ENCODE measurements at places on chromosomes 16 and 17.

- DNase-seq: no peak
Measured at GRCh38 chr17:80512233-80512632, 32.4 kb upstream of the RPTOR start.

DNA sequence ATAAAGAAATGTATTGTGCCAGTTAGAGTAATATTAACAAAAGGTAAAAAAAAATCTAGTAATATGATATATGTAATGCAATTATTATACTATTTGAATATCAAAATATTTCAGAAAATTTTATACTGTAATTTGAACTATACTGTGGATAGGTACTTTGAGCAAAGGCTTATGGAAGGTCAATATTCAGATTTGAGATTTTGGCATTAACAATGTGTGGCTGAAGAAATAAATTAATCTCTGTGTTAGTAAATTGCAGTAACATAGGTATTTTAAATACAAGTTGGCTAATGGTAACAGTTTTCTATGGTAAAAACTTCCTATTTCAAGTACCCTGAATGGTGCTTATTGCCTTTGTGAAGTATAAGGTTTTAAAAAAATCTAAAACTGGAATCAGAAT is 23.2 kb upstream of the NACA2 start:
- DNase-seq: no peak

GRCh38 chr17:46159686-46160085 is 33.5 kb downstream of the KANSL1 start:
- DNase-seq: no peak

DNA sequence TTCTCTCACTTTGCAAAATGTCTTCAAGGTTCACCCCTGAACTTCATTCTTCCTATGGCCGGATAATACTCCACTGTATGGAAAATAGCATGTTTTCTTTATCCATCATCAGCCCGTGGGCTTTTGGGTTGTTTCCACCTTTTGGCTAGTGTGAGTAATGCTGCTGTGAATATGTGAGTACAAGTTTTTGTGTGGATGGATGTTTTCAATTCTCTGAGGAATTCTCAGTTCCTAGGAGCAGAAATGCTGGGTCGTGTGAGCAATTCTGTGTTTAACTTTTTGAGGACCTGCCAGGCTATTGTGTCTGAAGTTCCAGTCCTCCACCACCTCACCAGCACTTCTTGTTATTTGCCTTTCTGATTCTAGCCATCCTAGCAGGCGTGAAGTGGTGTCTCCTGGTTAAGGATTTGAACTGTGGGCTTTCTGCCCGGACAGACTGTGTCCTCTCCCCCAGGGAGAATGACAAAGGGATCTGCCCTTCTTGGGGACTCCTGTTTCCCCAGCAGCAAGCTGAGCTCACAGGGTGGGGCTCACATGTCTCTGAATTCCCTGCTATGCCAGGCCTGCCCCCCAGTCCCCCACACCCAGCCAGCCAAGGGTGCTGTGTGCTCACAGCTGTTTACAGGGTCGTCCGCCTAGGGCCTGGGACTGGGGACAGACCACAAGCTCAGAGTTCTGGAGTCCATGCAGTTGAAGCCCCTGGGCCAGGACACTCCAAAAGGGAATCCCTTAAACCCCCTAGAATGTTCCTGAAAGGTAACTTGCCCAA is 92.2 kb upstream of the CIBAR2 start:
- no peak for DNase-seq

DNA sequence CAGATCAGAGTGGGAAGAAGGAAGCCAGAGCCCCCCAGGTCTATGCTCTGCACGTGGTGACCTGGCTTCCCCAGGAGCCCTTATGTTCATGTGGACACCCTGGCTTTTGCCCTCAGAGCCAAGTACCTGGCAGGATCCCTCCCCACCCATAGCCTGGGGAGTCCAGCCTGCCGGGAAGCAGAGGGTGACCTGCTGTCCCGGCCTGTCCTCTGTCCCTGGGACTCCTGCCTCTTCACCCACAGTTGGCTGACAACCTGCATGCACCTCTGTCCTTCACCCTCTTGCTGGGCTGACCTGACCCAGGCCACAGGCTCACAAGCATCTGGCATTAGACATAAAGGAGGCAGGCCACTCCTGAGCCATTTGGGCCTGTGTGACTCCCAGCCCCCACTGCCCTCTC is 60.2 kb downstream of the SMPD3 start:
- no peak for DNase-seq

GRCh38 chr17:47698749-47699535 is 5.0 kb downstream of the TBKBP1 start:
- DNase-seq: peak; percentile 92

DNA sequence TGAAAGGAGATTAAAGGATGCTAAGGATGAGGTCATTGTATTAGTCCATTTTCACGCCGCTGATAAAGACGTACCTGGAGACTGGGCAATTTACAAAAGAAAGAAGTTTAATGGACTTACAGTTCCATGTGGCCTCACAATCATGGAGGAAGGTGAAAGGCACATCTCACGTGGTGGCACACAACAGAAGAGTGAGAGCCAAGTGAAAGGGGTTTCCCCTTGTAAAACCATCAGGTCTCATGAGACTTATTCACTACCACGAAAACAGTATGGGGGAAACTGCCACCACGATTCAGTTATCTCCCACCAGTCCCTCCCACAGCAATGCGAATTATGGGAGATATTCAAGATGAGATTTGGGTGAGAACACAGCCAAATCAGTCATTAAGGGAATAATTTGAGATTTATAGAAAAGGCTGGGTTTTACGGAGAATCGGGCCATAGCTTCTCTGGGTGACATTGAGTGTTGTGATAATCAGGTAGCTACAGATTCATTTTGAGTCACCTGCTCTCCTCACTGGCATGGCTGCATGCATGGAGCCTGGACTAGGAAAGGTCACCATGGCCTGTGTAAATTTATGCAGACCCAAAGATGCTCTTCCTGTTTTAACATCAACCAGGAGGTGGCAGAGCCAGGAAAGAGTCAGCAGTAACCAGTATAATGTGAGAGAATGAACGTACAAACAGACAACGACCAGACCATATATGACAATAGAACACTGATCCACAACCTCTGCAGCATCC is 40.5 kb upstream of the DYNLRB2 start:
- no peak for DNase-seq

DNA sequence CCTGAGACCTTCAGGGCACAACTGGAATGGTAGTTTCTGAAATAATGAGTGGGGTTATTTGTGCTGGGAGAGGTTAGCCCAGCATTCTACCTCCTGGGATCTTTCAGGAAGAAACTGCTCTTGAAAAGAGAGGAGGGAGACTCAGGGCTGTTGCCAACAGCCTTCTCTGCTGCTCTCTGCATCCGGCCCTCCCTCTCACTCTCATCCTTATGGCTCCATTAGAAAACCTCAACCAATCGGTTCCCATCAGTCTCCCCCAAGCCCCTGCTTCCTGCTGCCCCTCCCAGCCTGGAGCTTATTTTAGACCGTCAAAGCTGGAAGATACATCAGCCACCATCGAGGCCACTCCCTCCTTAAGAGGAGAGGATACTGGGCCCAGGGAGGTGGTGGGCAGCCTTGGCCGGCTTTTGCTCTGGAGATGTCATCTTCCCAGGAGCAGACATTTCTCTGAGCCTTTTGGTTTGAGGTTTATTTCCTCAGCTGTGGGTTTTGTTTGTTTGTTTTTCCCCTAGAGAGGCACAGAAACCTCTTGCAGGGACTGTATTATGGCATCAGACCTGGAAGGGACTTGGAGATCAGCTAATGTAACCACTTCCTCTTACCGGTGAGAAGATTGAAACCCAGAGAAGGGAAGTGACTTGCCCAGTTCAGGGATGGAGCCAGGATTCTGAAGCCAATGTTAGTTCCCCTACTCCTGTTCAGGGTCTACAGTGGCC is 2.7 kb downstream of the MPRIP start:
- DNase-seq: peak; percentile 65

GRCh38 chr17:27384261-27384701 is 72.0 kb upstream of the KSR1 start:
- no peak for DNase-seq

GRCh38 chr17:65270499-65271253 is 133.5 kb downstream of the RGS9 start:
- DNase-seq: no peak

GRCh38 chr16:31365131-31365865 is 10.3 kb downstream of the ITGAX start:
- no peak for DNase-seq

- no peak for DNase-seq
Measured at GRCh38 chr17:81120695-81121621, 44.3 kb upstream of the PVALEF start.

GRCh38 chr16:19168371-19169081 is 486 bp downstream of the SYT17 start:
- no peak for DNase-seq

DNA sequence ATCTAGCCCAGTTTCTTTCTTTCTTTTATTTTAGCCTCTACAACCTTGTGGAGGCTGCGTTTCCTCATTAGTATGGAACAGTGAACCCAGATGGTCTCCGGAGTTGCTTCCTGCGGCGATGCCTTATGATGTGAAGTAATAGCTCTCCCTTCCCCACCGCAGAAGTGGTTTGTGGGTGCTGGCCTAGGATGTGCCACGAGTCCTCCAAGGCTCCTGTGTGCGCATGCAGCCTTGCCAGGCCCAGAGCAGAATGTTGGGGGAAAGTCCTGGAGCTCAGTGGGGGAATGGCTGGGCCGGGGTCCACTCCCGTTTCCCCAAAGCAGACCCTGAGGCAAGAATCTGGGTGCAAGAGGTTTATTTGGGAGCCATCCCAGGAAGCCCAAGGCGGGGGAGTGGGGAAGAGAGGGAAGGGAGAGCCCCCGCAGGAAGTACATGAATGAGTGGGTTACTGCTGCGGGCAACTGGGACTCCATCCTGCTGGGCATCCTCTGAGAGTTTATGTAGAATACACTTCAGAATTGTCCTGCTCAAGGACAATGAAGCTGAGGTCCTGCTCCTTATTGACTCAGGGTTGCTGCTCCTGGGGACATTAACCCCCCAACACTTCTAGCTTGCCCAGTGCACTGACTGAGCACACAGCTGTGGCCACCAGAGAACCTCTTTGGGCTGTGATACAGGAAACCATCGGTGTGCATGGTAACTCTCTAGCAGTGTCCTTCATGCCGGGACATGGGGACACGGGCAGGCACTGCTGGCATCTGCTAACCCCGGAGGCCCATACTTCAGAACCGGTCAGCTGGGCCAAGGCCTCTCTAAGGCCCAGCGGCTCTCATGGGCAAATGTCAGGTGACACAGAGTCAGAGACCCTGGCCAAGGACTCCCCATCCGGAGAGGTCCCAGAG is 3.7 kb upstream of the HCRT start:
- peak; percentile 54 for DNase-seq

GRCh38 chr17:12227547-12227946 is 206.9 kb downstream of the MAP2K4 start:
- DNase-seq: no peak

- no peak for DNase-seq
Measured at GRCh38 chr17:20179041-20179440, 169.9 kb downstream of the SPECC1 start.

DNA sequence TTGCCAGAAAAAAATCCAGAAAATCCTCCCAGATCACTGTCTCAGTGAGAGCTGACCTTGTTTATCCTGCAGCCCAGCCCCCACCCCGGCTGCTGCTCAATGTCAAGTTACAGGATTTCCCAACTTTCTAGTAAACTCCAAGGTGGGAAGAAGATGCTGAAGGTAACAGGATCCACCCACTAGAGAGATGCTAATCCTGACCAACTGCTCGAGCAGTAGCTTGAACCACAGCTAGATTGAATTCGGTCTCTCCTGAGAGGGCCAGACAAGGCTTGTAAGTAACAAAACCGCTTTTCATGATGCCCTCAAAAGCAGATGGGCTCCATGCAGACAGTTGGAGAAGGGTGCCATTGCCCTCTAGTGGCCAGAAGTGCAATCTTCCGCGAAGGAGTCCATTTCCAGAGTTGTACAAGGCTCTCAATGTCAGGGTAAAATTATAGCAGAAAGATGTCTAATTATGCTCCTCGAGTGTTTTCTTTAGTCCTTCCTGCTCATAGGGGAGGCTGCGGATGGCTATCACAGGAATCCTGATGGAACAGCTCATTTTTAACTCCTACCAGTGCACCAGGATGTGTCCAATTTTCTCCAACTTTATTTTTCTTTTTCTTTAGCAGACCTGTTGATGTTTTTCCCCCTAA is 3.9 kb downstream of the CDH11 start:
- peak; percentile 80 for DNase-seq

- DNase-seq: peak; percentile 96
Measured at GRCh38 chr17:82781894-82782274, 30.0 kb downstream of the TBCD start.

GRCh38 chr17:49696233-49696761 is 11.5 kb downstream of the SLC35B1 start:
- peak; percentile 89 for DNase-seq

- DNase-seq: peak; percentile 97
Measured at GRCh38 chr16:77807-78443, at the start of gene MPG. MPG (plus strand) TSS chr16:78225; CDS start chr16:78310, 85 bp downstream.

DNA sequence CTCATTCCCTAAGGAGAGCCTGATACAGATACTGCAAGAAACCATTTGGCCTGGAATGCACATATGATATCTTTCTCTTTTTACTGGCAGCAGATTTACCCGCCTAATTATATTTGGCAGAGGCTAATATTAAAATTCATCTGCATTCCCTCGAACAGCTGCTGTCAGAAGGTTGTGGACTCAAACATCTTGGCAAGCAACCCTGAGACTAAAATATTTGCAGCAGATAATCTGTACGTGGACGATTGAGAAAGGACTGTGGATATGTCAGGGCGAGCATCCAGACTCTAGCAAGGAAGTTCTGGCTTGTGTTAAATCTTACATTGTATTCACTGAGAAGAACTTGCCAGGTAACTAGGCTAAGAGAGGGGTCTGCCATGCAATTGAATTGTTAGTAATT is 65.2 kb downstream of the SNX20 start:
- DNase-seq: no peak

DNA sequence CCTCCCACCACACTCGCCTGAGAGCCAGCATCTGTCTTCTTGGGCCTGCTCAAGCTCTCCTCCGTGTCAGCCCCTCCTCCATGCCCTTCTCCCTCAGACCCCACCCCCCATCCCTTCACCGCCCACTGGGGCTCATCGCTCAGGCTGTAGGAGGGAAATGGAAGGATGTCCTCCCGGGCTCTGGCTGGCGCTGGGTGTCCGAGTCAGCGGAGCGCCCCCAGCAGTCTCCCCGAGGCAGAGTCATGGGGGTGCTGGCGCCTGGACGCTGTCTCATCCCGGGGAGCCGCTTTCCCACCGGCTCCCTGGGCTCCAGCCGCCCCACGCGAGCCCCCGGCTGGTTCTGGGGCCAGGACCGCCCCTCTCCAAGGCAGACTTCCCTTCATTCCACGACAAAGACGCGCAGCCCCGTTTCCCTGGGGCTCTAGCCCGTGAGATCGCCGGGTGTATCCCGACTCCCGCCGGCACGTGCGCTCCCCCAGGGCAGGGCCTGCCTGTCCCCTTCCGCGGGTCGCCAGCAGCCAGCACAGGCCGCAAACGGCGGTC is 428 bp upstream of the ANTKMT start:
- DNase-seq: peak; percentile 76

- no peak for DNase-seq
Measured at GRCh38 chr16:67940446-67941089, 3.4 kb downstream of the LCAT start.

DNA sequence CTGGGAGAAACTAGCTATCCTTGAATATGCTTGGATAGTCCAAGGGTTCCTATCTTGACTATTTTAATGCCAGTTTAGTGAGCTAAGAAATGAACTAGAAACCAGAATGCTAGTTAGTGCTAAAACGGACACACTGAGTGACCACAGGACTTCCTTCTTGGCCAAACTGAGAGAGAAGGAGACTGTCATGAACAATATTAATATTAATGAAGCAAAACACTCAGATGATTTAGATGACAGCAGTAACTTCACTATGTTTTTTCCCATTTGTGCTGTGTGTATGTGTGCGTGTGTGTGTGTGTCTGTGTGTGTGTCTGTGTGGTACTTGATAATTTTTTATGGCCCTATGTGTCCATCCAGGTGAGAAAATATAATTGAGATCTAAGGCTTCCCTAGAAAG is 2.2 kb upstream of the ATXN1L start:
- no peak for DNase-seq
